ENCODE measurements at places on chromosomes 7 and 10. TPM values are rescaled to one million over a fixed set of nuclear protein-coding genes. Genes with fewer than 3 reads are reported as not detected.

- no peaks in the 10 kb centered on the region for H3K36me3 ChIP-seq
- H3K27me3 ChIP-seq: no peaks in the 10 kb centered on the region
- H3K4me3 ChIP-seq: no peak overlapping the region
- DNase-seq: no peak
These were observed 144.1 kb upstream of the NRG3 start for GRCh38 chr10:81730891-81731290.

- no peak for DNase-seq
- peaks cover 1% of the 10 kb centered on the region for H3K4me1 ChIP-seq
- no peak overlapping the region for H3K27ac ChIP-seq
- H3K4me3 ChIP-seq: no peak overlapping the region
- H3K36me3 ChIP-seq: no peaks in the 10 kb centered on the region
- H3K27me3 ChIP-seq: peaks cover 3% of the 10 kb centered on the region
These were observed 473.7 kb downstream of the SUGCT start for GRCh38 chr7:40608321-40609075.

GRCh38 chr7:100604976-100605911 is 3.1 kb downstream of the PCOLCE start:
- H3K4me1 ChIP-seq: peaks cover 6% of the 10 kb centered on the region
- H3K27me3 ChIP-seq: peaks cover 3% of the 10 kb centered on the region
- peak overlapping the region; percentile 52 for H3K27ac ChIP-seq
- DNase-seq: peak; percentile 54

- peaks cover 9% of the 10 kb centered on the region for H3K27me3 ChIP-seq
- no peak overlapping the region for H3K27ac ChIP-seq
- H3K4me1 ChIP-seq: no peaks in the 10 kb centered on the region
- DNase-seq: no peak
- no peaks in the 10 kb centered on the region for H3K36me3 ChIP-seq
- H3K4me3 ChIP-seq: no peak overlapping the region
These were observed 263.3 kb downstream of the COBL start for GRCh38 chr7:51053160-51053925.

The FAM25C gene
- total RNA-seq: not detected

All from activated T-helper 2 cell treated with anti-CD3 and anti-CD28 coated beads, Interferon-gamma antibody, Interleukin-2, Interleukin-4, amounts not matched to agents 10 μg/mL and 5 μg/mL and 100 μg/mL, durations not matched to agents 14 hours and 24 hours and 36 hours (primary cell).